NCI-H510A (cell line): ENCODE measurements at places on chromosomes 3 and 15.

DNA sequence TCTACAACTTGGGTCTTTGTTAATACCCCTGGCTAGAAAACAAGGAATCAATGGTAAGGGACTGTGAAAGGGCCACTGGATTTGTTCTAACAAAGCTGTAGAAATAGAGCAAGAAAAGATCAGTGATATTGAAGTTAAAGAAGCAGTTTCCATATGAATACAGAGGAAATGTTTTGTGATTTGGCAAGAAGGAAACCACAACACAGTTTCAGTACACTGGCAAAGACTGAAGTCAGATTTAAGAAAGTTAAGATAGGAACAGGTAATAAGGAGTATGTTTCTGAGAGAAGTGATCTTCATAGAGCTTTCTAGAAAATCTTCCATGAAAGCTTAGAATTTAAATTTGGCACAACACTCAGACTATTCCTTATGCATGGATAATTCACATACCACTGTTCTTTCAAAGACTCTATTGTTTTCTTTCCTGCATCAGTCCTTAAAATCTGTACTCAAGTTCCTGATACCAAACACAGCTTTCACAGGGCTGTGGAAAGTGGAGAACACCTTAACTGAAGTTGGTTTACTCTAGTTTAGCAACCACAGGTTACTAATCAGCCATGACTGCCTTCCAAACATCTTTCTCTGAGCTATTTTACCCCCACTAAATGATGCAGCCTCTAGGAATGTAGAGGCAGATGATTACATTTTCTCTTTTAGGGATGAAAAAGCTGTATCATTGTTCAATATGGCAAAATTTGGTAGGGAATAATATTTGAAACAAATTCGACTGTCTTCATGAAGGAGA is 32.4 kb upstream of the ALCAM start:
- DNase-seq: no peak

GRCh38 chr15:67100801-67101581 is 35.6 kb downstream of the SMAD3 start:
- no peak for DNase-seq

- DNase-seq: no peak
Observed at GRCh38 chr3:126380011-126380768, 14.5 kb upstream of the CFAP100 start.

GRCh38 chr15:89656116-89656815 is 999 bp upstream of the KIF7 start:
- DNase-seq: no peak

- no peak for DNase-seq
Observed at GRCh38 chr3:32109256-32109655, 2.8 kb downstream of the GPD1L start.

- DNase-seq: no peak
Observed at GRCh38 chr15:80536716-80537115, 132.5 kb downstream of the ARNT2 start.

- no peak for DNase-seq
Observed at GRCh38 chr3:67529915-67530314, 124.5 kb downstream of the SUCLG2 start.

DNA sequence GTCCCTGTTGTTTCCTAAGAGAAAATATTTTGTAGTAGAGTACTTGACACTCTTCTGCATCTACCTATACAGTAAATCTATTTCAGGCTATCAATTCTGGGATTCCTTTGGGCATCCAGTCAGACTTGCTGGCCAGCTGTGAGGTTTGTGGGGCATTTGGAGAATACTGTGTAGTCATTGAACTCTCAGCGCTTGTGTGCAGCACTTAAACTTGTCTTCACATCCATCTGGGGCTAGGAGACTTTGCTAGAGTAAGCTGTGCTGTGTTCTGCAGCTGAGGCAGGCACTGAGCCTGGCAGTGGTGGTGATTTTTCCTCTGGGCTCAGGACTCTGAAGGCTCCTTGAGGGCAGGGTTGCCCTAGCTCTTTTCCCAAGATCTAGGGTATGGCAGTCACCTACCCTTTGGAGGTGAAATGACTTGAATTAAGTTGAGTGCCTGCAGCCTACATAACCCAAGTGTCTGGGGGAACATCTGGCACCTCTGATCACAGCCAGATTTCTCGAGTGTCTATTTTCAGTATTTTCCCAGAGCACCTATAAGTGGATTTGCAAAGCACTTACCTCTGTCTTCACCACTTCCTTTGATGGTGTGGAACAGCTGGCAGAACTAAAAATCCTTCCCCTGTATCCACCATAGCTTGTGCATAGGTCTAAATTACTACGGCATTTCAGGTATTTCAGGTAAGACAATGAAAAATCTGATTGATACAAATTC is 19.3 kb downstream of the CLSTN2 start:
- no peak for DNase-seq

DNA sequence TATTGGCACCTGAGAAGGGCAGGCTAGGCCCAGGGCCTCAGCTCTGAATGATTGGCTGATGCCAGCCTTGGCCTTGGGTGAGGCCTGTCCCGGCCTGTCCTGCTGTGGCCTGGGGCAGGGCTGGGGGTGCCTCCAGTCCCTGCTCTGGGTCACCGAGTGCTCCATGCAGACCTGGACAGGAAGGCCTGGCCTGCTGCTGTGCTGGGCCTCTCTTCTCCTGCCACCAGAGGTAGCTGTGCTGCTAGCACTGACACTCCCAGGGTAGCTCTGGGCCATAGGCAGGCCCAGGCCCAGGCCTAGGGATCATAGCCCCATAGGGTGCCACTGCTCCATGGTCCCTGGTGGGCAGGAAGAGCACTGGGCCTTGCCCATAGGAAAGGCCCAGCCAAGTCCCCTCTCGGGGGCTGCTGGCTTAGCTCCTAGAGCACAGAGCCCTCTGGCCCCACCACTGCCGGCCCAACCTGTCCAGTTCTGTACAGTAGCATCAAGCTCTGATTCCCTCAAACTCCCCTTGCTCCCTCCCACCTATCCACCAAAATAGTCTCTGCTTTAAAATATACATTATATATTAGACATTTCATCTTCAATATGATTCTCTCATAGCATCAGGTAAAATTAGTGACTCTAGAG is 18.2 kb downstream of the ABTB1 start:
- DNase-seq: no peak

DNA sequence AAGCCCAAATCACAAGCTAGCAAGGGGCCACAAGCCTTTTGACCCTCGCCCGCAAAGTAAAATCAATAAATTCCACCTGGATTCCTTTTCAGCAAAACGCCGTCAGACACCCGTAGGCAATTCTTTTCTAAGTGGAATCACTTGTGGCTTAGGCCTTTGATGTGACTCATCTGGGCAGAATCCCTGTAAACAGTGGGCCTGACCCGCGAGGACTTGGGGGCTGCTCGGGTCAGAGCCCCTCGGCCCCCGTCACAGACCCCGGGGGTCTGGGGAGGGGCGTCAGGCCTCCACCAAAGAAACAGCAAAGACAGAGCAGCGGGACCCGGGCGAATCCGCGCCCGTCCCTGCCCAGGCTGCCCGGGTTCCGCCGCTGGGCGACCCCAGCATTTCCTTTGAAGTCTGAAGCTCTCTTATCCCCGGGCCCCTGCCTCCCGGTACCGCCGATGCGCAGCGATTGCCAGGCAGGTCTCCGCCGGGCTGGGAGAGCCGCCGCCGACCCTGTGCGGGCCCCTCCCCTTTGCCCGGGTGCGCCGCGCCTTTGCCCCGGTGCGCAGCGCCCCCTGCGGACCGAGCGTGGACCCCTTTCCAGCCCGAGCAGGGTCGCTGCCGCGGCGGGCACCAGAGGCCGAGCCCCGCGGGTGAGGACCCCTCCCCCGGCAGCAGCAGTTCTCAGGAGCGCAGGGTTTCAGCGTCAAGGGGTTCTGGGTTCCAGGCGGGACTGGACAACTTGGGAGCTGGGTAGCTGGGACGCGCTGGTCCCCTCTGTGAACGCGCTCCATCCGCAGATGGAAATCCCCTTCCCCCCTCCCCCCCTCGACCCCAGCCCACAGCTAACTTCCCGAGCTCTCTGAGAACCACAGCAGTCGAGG is 178.3 kb downstream of the UACA start:
- DNase-seq: no peak

DNA sequence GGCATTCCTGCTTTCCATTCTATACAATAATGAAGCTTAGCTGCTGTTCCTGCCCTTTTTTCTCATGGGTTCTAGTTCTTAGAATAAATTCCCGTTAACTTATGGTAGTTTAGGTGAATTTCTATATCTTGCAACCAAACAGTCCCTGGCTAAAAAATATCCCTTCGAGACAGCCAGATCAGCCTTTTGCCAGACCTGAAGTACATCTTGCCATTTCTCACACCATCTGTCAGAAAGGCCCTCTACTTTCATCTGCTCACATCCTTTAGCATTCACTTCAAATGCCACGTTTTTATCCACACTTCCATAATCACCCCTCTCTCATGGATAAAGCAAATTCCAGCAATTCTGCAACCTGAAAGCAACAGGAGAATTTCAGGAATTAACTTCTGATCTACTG is 145.4 kb downstream of the GAP43 start:
- no peak for DNase-seq

GRCh38 chr15:60913900-60914299 is 315.2 kb downstream of the RORA start:
- no peak for DNase-seq

DNA sequence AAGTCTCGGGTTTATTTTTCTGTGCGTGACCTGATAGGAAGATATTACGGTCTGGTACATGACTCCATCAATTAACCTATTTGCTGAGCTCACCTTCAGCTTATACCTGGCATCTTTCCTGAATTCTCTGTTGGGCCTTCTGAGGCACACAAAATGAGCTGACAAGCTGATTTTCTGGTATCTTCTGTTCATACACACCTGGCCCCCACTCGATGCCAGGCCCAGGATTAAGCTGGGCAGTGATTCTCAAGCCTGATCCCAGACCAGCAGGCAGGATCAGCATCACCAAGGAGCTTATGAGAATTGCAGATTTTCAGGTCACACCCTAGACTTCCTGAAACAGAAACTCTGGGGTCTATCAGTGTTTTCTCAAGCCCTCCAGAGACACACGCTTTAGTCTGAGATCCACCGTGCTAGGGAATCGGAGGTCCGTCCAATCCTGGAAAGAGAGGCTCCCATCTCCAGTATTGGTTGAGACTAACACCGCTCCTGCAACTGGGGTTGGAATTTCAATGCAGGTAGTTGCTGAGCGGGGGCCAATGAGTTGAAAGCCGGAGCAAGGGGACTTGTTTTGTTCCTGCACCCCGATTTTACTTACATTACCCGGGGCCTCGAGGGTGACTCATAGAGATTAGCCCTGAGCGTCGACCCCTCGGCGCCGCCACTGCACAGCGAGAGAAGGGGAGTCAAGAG is 636 bp upstream of the EIF1B start:
- DNase-seq: no peak

- no peak for DNase-seq
Observed at GRCh38 chr3:119239206-119239820, 1.4 kb downstream of the B4GALT4 start.

DNA sequence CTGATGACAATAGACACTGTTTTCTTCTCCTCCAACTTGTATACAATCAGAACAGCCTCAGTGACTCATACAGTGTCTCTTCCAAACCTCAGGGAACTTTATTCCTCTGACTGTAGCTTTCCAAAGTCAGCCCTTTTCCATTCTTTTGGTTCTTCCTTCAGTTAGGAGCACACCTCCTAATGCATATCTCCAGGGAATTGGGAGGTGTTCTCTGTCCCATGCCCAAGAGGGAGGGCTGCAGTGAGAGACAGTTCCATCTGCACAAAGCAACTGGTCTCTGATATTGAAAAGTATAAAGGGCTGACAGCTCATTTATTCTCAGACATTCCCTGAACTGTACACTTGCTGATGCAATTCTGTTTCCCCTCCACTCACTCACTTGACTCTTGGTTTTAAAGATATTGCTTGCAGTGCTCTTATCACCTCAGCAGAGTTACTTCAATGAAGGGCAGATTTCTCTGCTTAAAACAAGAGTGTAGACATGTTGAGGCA is 337.8 kb upstream of the TBC1D5 start:
- DNase-seq: no peak

- DNase-seq: no peak
Observed at GRCh38 chr3:117920253-117920898, 1114.3 kb downstream of the IGSF11 start.

DNA sequence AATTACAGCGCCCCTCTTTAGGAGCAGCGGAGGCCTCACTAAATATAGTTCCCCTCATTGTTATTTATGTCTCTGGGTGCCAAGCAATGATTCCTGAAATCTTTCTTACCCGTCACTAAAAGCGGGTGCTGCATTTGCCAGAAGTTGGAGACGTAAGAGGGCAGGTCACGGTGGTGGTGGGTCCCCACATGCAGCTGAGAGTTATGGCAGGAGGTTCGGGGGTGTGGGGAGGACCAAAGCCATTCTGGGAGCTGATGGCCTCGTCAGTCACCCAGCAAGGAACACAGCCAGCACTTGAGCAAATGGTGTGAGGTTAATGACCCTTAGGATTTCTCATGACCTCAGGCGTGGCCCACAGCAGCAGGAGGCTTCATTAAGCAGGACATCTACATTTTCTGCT is 129.2 kb downstream of the RAB11A start:
- DNase-seq: no peak

DNA sequence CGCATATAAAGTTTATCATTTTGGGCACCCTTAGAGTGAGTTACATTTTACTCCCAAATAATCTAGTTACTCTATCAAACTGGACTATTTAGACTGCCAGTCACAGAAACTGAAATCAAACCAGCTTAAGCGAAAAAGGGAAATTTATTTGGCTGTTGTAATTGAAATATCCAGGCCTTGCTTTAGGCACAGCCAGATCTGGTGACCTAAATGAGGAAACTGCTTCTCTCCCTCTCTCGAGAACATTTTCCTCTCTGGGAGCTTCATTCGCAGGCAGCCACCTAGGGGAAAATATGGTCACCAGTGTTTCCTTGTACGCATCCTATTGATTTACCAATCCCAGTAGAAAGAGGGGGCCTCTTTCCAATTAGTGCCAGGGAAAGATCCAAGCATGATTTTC is 175.3 kb upstream of the MITF start:
- no peak for DNase-seq

DNA sequence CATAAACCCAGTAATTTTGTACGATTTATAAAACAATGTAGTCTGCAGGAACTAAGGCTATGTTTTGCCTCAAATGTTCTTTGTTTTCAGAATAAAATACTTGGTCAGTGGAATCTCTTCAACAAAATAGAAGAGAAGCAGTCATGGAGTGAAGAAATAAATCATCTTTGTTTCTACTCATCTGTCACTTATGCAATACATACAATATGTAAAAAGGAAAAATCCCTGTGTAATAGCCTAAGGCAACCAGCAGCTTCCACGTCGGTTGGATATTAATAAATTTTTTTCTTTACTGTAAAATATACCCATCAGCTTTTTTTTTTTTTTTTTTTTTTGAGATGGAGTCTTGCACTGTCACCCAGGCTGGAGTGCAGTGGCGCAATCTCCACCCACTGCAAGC is 5.2 kb upstream of the WDR5B start:
- DNase-seq: no peak

GRCh38 chr3:38837358-38837757 is 21.3 kb upstream of the SCN10A start:
- no peak for DNase-seq

GRCh38 chr3:4508048-4508981 is 15.2 kb downstream of the ITPR1 start:
- DNase-seq: no peak
